ENCODE measurements at places on chromosomes 11 and 22. TPM values are rescaled to one million over a fixed set of nuclear protein-coding genes. Genes with fewer than 3 reads are reported as not detected.

GRCh38 chr11:61778920-61779650, 13.3 kb downstream of the TMEM258 start:
- H3K27ac ChIP-seq: no peak overlapping the region
- no peaks in the 10 kb centered on the region for H3K36me3 ChIP-seq
- no peak overlapping the region for H3K4me3 ChIP-seq

LRRC4C gene
- total RNA-seq: not detected

- peaks cover 24% of the 10 kb centered on the region for H3K36me3 ChIP-seq
- H3K27me3 ChIP-seq: no peaks in the 10 kb centered on the region
- H3K27ac ChIP-seq: peak overlapping the region; percentile 26
- peaks cover 63% of the 10 kb centered on the region for H3K4me1 ChIP-seq
Observed at GRCh38 chr11:6391537-6392134, 1.4 kb downstream of the SMPD1 start.

DNA sequence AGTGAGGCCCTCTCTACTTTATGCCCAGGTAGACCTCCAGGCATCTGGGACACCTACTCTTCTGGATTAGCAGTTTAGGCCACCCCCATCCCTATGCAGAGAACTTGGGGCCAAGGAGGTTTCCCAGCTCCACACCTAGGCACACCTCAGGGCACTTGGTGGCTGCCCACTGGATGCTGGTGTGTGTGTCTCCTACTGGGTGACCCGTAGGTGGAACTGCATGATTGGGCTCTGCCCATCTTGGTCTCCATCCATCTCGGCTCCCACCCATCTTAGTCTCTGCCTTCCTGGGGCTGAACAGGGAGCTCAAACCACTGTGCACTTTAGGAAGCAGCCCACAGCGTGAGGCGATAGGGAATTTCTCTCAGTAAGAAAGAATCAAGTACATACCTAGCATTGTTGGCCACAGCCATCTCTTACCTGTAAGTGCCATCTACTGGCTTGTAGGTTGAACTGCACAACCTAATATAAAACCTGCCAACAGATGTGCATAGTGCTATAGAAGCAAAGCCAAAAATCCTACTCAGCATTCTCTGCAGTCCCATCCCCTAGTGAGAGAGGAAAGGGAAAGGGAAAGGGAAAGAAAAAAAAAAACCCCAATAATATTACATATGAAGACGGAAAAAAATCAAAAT, 61.6 kb upstream of the PTPN5 start:
- H3K36me3 ChIP-seq: no peaks in the 10 kb centered on the region
- H3K27me3 ChIP-seq: peaks cover 16% of the 10 kb centered on the region
- DNase-seq: no peak
- H3K4me1 ChIP-seq: no peaks in the 10 kb centered on the region
- no peak overlapping the region for H3K4me3 ChIP-seq

DNA sequence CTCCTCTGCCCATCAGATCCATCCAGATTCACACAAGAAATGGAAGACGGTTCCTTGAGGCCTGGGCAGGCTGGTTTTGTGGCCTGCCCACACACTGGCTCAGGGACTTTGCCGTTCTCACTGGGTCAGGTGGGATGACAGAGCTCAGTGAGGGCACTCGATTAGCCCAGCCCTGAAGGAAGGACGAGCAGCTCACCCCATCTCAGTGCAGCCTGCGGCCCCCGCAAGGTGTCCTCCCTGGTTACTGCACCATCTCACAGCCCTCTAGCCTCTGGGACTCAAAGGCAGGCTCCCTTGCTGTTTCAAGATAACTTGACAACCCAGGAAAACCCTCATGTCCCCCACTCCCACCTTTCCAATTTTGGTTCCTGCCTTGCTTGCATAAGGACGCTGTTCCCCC, 4.2 kb downstream of the SLC16A8 start:
- H3K27ac ChIP-seq: no peak overlapping the region
- no peak for DNase-seq
- no peaks in the 10 kb centered on the region for H3K36me3 ChIP-seq

GRCh38 chr22:17159504-17159951, 451 bp upstream of the HDHD5 start:
- peaks cover 2% of the 10 kb centered on the region for H3K27me3 ChIP-seq
- peak overlapping the region; percentile 6 for H3K27ac ChIP-seq
- peak overlapping the region; percentile 72 for H3K4me3 ChIP-seq
- peak; percentile 10 for DNase-seq
- H3K4me1 ChIP-seq: peaks cover 16% of the 10 kb centered on the region

GRCh38 chr22:27045103-27045947, 387.9 kb downstream of the MIAT start:
- no peaks in the 10 kb centered on the region for H3K36me3 ChIP-seq
- H3K27me3 ChIP-seq: peaks cover 3% of the 10 kb centered on the region
- H3K4me3 ChIP-seq: no peak overlapping the region
- no peak for DNase-seq

- H3K27me3 ChIP-seq: no peaks in the 10 kb centered on the region
- peak overlapping the region; percentile 46 for H3K4me3 ChIP-seq
- DNase-seq: no peak
- peaks cover 13% of the 10 kb centered on the region for H3K4me1 ChIP-seq
Observed at GRCh38 chr11:82750643-82751139, 17.0 kb upstream of the FAM181B start.

GRCh38 chr11:70358753-70359152, 39.6 kb upstream of the CTTN start:
- H3K4me1 ChIP-seq: no peaks in the 10 kb centered on the region
- H3K27me3 ChIP-seq: no peaks in the 10 kb centered on the region
- no peak for DNase-seq

GRCh38 chr11:57249384-57250319, 12.6 kb upstream of the APLNR start:
- H3K4me3 ChIP-seq: no peak overlapping the region
- H3K36me3 ChIP-seq: no peaks in the 10 kb centered on the region
- H3K4me1 ChIP-seq: no peaks in the 10 kb centered on the region
- peak; percentile 32 for DNase-seq

- H3K27me3 ChIP-seq: no peaks in the 10 kb centered on the region
- no peak for DNase-seq
- H3K4me1 ChIP-seq: no peaks in the 10 kb centered on the region
- no peak overlapping the region for H3K27ac ChIP-seq
- H3K36me3 ChIP-seq: no peaks in the 10 kb centered on the region
Observed at GRCh38 chr11:78535920-78536319, 38.7 kb downstream of the NARS2 start.

GRCh38 chr11:55942785-55943392, 6.7 kb upstream of the OR5I1 start:
- H3K27ac ChIP-seq: no peak overlapping the region
- H3K4me1 ChIP-seq: no peaks in the 10 kb centered on the region
- no peak for DNase-seq
- H3K27me3 ChIP-seq: no peaks in the 10 kb centered on the region
- no peak overlapping the region for H3K4me3 ChIP-seq

DNA sequence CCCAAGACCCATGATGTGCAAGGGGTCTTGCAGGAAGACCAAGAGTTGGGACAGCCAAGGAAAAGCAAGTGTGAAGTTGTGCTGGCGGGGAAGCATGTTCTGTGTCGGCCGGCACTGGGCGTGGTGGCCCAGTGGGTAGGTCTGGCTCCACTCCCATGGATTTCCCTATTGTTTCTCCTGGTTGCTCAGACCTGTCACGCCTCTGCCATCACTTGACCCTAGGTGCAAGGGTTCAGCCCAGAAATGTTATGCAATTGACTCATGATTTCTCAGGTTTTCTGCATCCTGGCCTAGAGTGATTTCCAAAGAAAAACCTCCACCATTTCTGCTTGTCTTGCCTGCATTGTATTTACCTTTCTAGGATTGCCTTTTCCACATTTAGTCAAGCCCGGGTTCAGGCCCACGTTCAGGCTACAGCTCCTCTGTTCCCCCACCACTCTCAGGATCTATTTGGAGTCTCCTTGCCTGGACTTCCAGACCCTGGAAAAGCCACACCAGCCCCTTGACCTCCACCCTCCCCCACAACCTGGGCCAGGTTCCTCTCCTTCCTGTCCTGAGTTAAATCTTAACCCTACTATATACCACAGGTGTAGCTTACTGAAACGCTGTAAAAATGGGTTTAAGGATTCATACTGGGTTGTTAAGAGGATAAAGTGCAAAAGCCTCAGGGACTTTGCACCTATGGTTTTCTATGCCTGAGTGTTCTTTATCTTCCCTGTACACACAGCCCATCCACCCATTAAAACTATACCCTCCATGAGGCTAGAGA, 17.5 kb upstream of the FOLR1 start:
- H3K27me3 ChIP-seq: peaks cover 10% of the 10 kb centered on the region
- H3K27ac ChIP-seq: no peak overlapping the region
- no peak for DNase-seq
- H3K36me3 ChIP-seq: no peaks in the 10 kb centered on the region
- H3K4me1 ChIP-seq: no peaks in the 10 kb centered on the region

- no peak overlapping the region for H3K27ac ChIP-seq
- H3K4me1 ChIP-seq: no peaks in the 10 kb centered on the region
- no peak overlapping the region for H3K4me3 ChIP-seq
- peaks cover 7% of the 10 kb centered on the region for H3K27me3 ChIP-seq
- H3K36me3 ChIP-seq: no peaks in the 10 kb centered on the region
- no peak for DNase-seq
Observed at GRCh38 chr11:14373941-14374646, 15.1 kb upstream of the RRAS2 start.

GRCh38 chr22:26170795-26171580, 1.7 kb downstream of the SEZ6L start:
- no peak overlapping the region for H3K27ac ChIP-seq
- no peaks in the 10 kb centered on the region for H3K36me3 ChIP-seq
- no peaks in the 10 kb centered on the region for H3K4me1 ChIP-seq

RFPL2 gene
- 0.60 TPM for total RNA-seq

DNA sequence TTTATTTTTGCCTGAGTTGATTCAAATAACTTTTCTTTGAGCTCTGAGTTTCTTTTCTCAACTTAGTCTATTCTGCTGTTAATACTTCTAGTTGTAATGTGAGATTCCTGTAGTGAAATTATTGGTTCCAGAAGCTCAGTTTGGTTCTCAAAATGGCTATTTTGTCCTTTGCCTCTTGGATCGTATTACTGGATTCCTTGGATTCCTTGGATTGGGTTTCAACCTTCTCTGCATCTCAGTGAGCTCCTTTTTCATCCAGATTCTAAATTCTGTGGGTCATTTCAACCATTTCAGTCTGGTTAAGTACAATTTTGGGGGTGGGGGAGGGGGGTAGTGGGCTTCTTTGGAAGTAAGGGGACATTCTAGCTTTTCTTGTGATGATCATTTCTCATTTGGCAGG, 341.1 kb upstream of the CNTN5 start:
- H3K27me3 ChIP-seq: no peaks in the 10 kb centered on the region
- no peaks in the 10 kb centered on the region for H3K4me1 ChIP-seq
- no peak overlapping the region for H3K4me3 ChIP-seq
- DNase-seq: no peak

- H3K4me1 ChIP-seq: no peaks in the 10 kb centered on the region
- no peak overlapping the region for H3K27ac ChIP-seq
- no peaks in the 10 kb centered on the region for H3K27me3 ChIP-seq
- H3K36me3 ChIP-seq: no peaks in the 10 kb centered on the region
- no peak for DNase-seq
- H3K4me3 ChIP-seq: no peak overlapping the region
Observed at GRCh38 chr11:71202598-71202944, 49.8 kb downstream of the SHANK2 start.

KCTD14 gene
- total RNA-seq: 0.30 TPM

KRTAP5-8 gene
- not detected for total RNA-seq

DNA sequence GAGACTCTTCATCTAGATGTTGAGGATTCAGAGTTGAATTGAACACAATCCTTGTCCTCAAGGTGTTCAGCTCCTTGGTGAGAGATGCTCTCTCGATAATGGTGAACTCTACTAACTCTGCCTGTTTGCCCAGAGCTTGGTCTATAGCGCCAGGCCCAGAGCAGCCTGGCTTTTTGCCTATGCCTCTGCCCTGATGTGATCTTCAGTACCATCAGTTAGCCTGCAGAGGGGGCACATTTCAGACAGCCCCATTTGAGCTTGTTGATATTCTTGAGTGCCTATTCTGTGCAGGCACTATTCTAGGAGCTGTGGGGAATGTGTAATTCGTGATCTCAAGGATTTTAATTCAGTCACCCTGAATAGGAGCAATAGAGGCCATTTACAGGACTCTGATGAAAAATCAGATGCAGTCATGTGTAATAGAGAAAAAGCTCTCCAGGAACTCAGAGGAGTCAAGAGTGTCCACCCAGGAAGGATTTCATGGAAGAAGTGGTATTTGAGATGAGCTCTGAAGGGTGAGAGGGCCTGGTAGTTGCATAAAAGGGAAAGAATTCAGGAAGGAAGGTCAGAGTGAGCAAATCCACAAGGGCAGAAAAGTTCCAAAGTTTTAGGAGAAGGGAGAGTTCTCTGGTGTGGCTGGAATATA, 19.3 kb downstream of the GTPBP1 start:
- no peak overlapping the region for H3K27ac ChIP-seq
- peaks cover 33% of the 10 kb centered on the region for H3K36me3 ChIP-seq
- no peaks in the 10 kb centered on the region for H3K27me3 ChIP-seq

GRCh38 chr22:20117633-20118299, 740 bp upstream of the TRMT2A start:
- H3K36me3 ChIP-seq: peaks cover 61% of the 10 kb centered on the region
- no peaks in the 10 kb centered on the region for H3K27me3 ChIP-seq
- peak; percentile 43 for DNase-seq
- H3K4me1 ChIP-seq: peaks cover 17% of the 10 kb centered on the region

GRCh38 chr11:72719551-72719950, 32.7 kb downstream of the ARAP1 start:
- DNase-seq: no peak
- H3K36me3 ChIP-seq: peaks cover 45% of the 10 kb centered on the region
- no peaks in the 10 kb centered on the region for H3K27me3 ChIP-seq
- H3K4me3 ChIP-seq: no peak overlapping the region

DNA sequence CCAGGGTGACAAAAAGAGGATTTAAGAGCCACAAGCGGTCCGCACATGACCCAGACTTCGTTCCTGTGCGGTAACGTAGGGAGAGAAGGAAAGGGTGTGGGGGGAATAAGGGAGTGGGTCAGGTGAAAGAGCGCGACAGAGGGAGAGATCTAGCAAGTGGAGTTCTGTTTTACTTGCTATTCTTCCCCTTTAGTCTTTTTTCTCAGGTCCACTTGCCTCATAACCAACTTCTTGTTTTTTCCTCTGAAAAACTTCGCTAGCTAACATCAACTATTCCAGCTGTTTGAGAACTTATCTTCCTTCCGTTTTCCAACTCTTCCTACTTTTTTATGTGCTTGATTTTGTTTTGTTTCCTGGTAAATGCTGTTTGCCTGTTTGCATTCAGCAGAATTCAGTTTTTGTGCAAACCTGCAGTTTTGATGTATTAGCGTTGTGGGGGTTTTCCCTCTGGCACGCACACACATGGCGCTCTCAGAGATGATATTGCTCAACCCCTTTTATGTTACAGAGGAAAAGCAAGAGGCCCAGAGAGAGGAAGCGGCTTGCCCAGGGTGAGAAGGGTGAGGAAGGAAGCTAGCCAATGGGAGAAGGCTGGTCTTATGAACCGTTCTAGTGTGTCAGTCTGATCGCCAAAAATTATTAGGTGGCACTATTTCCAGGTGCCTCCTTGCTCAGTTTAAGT, 592 bp upstream of the CTSC start:
- peak overlapping the region; percentile 64 for H3K27ac ChIP-seq
- H3K27me3 ChIP-seq: no peaks in the 10 kb centered on the region
- peak; percentile 30 for DNase-seq
- H3K4me3 ChIP-seq: peak overlapping the region; percentile 94

All from T-cell (primary cell).